NCI-H146 (cell line): ENCODE measurements at places on chromosomes 5 and 9.
A peak's percentile ranks its signal among the peaks of the same experiment; 100 is the strongest.

DNA sequence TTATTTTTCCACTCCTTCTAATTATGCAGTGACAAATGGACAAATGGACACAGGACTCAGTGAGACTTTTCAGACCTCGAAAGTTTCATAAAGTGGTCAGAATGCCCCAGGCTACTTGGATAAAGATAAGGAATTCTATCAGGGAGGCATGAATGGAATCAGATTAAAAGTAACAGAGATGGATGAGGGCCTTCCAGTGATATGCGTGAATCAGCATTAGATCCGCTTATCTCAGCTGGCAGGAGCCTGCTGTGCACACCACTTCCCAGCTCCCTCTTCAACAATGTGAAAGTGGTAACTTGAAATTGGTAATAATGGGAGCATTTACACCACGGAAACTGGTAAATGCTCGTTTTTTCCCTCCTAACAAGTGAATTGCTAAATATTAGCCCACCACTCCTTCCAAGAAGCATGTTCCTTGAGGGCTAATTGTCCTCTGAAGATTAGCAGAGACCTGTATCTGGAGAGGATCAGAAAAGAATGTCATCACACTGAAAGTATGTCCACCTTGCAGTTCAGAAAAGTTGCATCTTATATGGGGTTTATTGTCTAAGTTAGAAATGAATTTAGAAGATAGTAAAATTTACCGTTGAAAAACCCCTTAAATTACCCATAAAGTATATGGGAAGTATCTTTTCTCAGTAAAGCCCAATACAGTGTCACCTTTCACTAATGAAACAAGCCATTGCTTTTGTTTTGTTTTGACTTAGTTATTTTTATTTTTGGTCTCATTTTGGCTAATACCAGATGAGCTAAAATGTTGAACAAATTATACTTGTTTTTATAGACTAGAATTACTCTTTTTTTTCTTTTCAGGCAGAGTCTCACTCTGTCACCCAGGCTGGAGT is 125.3 kb downstream of the DPYSL3 start:
- DNase-seq: no peak

GRCh38 chr9:122463828-122464632 is 13.7 kb downstream of the OR1J1 start:
- peak; percentile 72 for DNase-seq

DNA sequence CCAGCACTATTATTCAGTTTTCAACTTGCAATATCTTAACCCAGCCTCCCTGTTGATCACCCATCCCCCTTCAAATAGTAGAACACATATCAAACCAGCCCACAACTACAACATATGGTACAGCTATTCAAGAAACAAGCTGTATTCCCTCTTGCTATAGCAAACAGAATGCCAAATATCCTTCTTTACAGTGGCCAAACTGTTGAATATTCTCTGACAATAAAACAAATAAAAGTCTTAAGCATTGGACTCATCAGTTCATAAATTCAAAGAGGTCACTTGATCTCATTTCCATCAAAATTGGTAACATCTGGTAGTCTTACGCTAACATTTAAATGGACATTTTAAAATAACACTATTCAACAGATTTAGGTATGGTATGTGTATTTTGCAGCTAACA is 350.8 kb downstream of the EFNA5 start:
- DNase-seq: no peak

GRCh38 chr9:107874591-107875369 is 385.2 kb upstream of the KLF4 start:
- DNase-seq: no peak

GRCh38 chr5:105872569-105873270 is 1798.0 kb downstream of the EFNA5 start:
- DNase-seq: no peak

DNA sequence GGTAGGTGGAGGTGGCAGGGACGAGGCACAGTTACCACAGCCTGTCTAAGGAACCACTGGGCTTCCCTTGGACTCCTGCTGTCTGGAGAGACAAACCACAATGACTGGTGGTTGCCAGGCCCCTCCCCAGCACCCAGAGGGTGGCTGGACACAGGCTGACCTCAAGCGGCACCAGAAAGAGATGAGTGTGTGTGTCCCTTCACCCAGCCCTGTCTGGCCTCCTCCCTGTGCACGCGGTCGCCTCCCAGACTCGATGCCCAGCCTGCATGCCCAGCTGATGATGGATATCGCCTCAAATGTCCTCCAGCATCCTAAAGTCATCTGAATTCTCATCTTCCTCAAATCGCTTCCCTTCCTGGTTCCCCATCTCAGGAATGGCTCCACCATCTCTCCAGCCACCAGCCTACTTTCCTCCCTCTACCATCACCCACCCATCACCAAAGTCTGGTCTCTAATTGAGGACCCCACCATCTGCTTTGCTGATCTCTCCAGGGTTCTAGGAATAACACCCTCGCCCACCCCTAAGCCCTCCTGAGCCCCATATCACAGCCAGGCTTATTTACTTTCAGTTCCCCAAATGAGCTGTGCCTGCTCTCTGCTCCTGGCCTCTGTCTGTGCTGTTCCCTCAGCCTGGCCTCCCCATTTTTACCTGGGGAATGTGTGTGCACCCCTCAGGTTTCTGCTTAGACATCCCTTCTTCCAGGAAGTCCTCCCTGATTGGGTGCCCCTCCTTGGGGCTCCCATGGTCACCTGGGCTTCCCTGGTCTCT is 52.5 kb upstream of the GGTA1 start:
- DNase-seq: no peak

DNA sequence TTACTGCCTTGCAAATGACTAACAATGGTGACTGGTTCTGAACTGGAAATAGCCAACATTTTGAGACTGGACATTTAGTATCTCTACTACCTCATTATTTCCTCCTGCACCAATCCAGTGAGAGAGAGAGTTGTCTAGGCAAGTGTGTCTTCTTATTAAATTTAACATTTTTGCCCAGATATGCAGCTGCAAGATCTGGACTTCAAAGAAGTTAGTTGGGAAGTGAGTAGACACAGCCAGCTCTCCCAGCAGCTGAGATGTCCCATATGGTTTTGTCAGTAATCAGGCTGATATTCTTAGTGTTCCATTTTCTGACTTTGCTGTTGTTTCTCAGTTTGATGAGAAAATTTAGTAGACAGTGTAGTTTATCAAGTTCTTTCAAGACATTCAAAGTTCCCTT is 1778.8 kb upstream of the CDH6 start:
- no peak for DNase-seq

- DNase-seq: no peak
These were observed 32.4 kb upstream of the PCDHA1 start for GRCh38 chr5:140753561-140753960.

DNA sequence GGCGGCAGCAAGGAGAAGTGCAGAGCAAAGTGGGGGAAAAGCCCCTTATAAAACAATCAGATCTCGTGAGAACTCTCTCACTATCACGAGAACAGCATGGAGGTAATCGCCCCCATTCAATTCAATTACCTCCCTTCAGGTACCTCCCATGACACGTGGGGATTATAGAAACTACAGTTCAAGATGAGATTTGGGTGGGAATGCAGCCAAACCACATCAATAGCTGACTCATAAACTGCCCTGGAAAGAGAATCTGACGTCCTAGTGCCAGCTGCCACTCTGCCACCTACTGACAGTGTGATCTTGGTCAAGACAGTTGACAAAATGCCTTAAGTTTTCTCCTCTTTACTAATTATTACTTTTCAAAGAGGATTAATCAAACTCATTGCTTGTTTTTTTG is 128.3 kb downstream of the GPBP1 start:
- no peak for DNase-seq

DNA sequence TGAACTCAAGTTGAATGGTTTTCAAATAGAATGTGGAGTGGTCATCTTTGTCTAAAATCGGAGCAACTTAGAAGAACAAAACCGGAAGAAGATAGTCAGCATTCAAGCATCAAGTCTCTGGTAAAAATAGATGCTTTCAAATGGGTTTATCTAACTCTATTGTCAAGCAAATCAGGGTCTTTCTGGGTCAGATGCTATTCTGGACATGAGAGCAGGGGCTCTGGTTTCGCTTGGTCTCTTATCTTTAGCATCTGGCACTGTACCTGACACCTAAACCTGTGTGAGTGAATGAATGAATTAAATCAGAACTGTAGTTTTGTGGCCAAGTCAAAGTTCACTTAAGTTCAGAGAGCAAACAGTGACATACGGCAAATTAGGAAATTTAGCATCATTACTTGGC is 173.5 kb downstream of the SLIT3 start:
- DNase-seq: no peak

DNA sequence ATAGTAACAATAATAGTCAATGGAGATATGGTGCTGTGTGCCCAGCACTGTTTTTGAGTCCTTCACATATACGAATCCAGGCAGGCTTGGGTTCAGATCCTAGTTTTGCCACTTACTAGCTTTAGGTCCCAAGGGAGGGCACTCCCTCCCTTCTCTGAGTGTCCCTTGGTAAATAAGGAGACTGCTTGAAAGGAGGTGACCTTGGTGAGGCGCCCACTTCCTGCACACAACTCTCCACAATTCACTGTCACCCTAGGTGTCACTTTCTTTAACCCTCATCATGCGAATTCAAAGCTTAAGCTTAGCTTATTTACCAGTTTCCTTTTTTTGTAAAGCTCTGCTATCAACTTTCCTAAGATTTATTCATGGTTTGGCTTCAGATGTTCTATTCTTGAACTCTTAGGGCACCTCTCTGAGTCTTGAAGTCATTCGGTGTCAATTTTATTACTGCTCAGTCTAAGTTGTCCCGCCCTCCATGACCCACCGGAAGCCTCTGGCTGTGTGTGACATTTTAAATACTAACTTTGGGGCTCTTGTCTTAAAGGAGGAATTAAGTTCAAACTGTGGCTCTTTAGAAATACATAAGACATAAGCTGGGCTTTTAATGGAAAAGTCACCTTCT is 170.7 kb upstream of the ZNF618 start:
- no peak for DNase-seq

GRCh38 chr5:138466125-138466899 is 1.0 kb downstream of the EGR1 start:
- DNase-seq: no peak

DNA sequence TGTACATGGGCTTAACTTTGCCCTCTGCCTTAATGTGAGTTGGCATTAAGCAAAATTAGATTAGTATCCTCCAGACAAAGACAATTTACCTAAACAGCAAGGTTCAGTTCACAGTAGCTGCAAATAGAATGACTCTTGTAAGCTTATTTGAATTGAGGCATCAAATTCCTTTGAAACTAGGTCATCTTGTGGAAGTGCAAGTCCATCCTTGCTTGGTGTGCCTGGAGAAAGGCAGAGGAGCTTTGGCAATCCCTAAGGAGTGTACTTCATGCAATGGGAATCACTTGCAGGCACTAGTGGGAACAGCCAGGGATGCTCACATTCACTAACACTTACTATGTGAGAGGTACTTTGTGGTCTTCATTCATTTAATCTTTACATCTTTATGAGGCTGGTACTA is 118.3 kb downstream of the DRD1 start:
- no peak for DNase-seq

- DNase-seq: no peak
These were observed 438.6 kb downstream of the AGTPBP1 start for GRCh38 chr9:85302938-85303756.

- no peak for DNase-seq
These were observed 12.3 kb downstream of the GLRA1 start for GRCh38 chr5:151912360-151912759.

DNA sequence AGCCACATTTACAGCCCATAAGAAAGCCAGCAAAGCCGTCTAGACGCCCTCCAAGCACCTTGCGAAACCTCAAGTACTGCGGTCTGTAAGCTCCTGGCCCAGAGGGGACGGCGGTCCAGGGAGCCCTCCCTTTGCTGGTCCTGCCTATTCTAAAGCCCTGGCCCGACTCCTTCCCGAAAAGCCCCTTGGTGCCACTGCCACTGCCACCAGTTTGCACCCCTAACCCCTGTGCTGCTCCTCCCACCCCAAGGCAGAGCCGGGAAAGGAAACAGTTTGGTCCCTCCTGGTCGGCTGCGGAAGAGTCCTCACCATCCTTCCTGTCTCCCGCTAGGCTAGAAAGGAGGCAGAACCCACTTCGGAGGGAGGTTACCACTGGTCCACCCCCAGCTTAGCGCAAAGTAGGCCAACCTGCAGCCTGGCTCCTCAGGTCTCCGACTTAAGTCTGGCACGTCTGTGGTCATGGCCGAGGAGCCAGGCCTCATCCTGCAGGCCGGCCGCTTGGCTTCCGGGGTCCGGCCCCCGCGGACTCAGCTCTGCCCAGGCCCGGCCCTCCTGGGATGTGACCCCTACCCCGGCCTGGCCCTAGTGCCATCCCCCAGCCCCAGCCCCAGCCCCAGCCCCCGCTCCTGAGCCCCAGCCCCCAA is 916 bp downstream of the TOR1A start:
- no peak for DNase-seq

- DNase-seq: no peak
These were observed 342.5 kb upstream of the ACTBL2 start for GRCh38 chr5:57825031-57825686.

GRCh38 chr5:14109041-14109747 is 33.9 kb upstream of the TRIO start:
- no peak for DNase-seq

- no peak for DNase-seq
These were observed 1.6 kb downstream of the CENPP start for GRCh38 chr9:92327283-92327850.

- no peak for DNase-seq
These were observed 3.6 kb upstream of the PSMD5 start for GRCh38 chr9:120846251-120846889.

DNA sequence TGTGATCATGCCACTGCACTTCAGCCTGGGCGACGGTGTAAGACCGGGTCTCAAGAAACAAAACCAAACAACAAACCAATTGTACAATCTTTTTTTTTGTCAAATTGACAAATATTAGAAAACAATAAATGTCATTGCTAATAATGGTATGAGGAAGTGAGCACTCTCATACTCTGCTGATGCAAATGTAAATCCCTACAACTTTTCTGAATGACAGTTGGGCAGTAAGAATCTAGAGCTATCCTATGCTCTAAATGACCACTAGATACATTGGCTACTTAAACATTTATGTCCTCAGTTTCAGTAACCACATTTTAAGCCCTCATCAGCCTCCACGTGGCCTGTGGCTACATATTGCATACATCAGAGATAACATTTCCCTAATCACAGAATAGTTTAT is 256.2 kb downstream of the FER start:
- no peak for DNase-seq

DNA sequence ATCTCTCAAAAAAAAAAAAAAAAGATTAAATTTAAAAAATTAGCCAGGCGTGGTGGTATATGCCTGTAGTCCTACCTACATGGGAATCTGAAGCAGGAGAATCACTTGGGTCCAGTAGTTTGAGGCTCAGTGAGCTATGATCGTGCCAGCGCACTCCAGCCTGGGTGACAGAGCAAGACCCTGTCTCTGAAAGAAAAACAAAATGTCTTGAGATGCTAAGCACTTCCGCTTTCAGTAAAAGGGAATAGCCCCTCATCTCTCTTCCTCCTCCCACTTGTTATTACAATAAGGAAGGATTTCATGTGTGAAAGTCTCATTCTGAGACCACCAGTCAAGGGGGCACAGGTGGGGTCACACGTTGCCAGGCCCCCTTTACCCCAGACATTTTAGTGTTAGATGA is 79.4 kb downstream of the GOLPH3 start:
- DNase-seq: no peak

GRCh38 chr9:136437839-136438547 is 1.7 kb downstream of the INPP5E start:
- no peak for DNase-seq
